ENCODE measurements at places on chromosomes 16 and 17. TPM values are rescaled to one million over a fixed set of nuclear protein-coding genes. Genes with fewer than 3 reads are reported as not detected.

DNA sequence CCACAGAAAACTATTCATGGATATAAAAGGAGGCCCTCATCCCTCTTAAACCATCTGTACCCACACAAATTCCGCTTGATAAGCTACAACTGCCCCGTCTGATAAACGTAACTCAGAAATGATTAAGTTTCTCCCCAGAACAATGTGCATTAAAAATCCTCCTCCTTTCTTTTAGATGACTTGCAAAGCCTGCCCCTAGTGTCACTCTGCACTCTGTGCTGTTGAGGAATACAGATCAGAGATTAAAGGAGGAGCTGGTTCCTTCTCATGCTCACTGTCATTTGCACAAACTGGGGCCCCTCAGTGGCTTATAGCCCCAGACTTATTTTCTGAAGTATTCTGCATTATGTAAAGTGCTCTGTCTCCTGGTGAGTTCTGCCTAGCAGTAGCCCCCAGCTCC, 33.3 kb downstream of the CDRT15 start:
- H3K4me1 ChIP-seq = peaks cover 26% of the 10 kb centered on the region
- no peak overlapping the region for H3K4me3 ChIP-seq
- peaks cover 25% of the 10 kb centered on the region for H3K36me3 ChIP-seq
- DNase-seq = peak; percentile 30

GRCh38 chr17:38460082-38460715, 31.9 kb downstream of the ARHGAP23 start:
- H3K27ac ChIP-seq = no peak overlapping the region
- peaks cover 63% of the 10 kb centered on the region for H3K4me1 ChIP-seq
- no peak overlapping the region for H3K4me3 ChIP-seq
- H3K27me3 ChIP-seq = no peaks in the 10 kb centered on the region
- no peak for DNase-seq

DNA sequence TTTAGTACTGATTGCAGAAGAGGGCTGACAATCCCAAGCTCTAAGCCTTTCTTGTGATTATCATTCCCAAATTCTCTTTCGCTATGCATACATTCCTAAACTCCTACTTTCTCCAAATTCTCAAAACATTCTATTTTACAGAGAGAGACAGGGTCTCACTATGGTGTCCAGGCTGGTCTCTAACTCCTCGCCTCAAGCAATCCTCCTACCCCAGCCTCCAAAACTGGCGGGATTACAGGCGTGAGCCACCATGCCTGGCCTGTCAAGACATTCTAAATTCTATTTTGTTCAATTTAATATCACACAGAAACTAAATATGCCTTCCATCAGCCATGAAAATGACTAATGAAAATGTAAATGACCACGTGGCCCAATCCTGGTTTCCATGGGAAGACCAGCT, 39.8 kb downstream of the ANKRD11 start:
- H3K4me3 ChIP-seq = no peak overlapping the region
- H3K27ac ChIP-seq = no peak overlapping the region
- H3K36me3 ChIP-seq = no peaks in the 10 kb centered on the region
- no peaks in the 10 kb centered on the region for H3K27me3 ChIP-seq

The NME2 gene
- 877 TPM for polyA plus RNA-seq

The DRG2 gene
- polyA plus RNA-seq = 28.8 TPM

The TENT4B gene
- polyA plus RNA-seq = 2.8 TPM

The GSDMA gene
- 0.08 TPM for polyA plus RNA-seq

All from stomach (tissue), 19 donors.